Jurkat, Clone E6-1 (cell line): ENCODE measurements at places on chromosomes 1 and 21.
A peak's percentile ranks its signal among the peaks of the same experiment; 100 is the strongest.

DNA sequence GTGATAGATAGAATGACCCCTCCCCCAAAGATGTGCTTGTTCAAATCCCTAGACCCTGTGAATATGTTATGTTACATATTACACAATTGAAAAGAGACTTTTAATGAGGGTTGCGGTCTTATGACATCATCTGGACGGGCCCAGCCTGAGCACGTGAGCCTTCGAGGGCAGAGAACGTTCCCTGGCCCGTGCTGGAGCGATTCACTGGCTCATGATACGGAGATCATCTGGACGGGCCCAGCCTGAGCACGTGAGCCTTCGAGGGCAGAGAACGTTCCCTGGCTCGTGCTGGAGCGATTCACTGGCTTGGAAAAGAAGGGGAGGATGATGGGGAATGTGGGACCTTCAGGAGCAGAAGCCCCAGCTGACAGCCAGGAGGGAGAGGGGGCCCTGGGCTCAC is 34.4 kb upstream of the COL18A1 start:
- no peak for DNase-seq

- DNase-seq, result no peak
Observed at GRCh38 chr1:221761354-221762002, 19.6 kb upstream of the DUSP10 start.

DNA sequence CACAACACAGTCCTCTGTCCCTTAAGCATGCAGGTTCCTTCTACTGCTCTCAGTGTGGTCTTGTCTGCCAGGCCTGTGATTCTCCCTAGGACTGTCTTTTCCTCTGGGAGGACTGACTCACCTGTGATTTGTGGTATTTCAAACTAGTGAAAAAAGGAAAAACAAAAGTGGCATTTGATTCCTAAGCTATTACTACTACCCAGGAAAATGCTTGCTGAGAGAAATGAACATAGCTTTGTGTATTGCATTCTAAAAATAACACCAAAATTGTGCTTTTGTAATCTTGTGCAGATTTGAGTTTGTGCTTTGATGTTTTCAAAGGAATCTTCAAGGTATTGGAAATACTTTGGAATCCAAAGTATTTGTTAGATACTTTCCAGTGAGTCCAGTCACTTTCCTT is 57.0 kb downstream of the GPR161 start:
- no peak for DNase-seq

DNA sequence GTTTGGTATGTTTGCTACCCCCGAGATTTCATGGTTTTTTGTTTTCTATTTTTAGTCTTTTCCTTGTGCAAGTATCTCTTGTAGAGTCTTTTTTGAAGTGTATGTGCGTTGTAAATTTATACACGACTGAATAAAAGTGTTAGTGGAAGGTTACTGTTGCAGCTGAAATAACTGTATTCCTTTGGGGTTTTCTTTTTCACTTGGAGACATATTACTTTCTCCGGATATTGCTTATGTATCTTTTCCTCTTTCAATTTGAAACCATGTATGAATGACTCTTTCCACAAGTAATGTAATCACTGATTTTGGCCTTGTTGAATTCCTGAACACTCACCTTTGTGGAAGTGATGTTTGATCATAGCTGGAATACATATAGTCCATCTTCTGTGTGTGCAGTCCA is 956 bp downstream of the URB2 start:
- no peak for DNase-seq

DNA sequence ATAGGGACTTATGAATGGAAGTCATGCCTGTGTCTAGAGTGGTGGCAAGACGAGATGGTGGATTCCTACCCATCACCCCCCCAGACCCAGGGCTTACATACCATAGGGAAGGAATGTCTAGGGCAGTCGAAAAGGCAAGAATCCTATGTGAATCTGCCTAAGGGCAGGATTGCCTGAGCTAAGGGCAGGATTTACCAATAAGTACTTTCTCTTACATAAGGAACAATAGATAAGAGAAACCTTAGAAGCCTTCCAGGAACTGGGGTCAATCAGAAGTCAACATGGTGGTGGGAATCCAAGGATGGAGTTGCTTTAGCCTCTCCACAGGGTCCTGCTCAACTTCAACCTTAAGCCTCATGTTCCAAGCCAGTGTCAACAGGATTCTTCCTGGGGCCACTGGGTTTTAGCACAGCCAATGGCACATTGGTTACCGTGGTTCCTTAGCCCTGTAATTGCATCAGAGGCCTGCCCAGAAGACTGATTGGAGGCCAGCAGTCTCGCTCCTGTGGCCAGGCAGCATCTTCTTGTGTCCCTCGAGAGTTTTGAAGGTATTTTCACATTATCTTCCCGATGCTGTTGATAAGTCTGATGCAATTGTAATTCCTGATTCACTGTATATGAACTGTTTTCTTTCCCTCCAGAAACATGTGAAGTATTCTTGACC is 20.7 kb downstream of the BACE2 start:
- no peak for DNase-seq

DNA sequence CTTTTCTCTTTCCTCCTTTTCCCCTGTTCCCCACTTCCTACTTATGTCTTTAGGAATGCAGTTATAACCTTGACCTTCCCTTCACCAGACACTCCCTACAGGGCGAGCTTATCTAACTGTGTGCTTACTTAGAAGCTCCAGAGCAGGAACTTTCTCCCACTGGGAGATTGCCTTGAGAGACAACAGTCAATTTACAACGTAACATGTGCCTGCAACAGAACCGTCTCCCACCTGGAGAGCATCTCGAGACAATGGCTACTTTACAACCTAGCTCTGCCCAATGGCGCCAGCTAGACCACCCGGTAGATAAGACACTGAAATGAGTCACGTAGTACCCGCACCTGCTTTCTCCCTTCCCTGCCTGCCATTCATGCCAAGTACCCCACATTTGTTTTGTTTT is 16.7 kb downstream of the HMGN1 start:
- DNase-seq, result no peak

DNA sequence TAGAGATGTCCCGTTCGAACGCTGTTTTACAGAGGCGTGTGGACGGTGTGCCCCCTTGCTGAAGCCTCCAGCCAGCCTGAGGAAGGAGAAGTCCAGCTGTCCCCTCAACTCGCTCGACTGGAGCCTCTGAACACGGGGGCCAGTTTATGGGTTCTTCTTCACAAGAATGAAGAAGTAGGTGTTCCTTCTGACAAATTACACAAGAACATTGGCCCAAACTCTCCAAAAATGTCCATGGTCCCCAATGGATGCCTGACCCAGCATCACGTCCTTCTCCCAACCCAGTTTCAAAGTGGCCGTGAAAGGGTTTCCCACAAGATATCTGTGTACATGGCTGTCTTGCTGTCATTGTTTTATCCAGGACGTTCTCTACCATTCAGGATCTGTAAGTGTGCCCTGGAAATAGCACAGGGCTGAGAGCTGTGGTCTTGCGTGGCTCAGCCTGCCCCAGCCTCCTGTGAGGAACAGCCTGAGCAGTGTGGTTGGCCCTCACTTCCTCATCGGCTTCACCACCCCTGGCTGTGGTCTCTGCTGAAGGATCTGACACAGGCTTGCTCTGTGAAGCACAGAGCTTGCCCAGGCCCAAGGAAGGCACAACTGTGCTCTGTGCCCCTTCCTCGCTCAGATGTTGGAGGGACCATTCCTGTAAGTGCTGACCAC is 1.0 kb upstream of the S100B start:
- DNase-seq, result peak; percentile 80

DNA sequence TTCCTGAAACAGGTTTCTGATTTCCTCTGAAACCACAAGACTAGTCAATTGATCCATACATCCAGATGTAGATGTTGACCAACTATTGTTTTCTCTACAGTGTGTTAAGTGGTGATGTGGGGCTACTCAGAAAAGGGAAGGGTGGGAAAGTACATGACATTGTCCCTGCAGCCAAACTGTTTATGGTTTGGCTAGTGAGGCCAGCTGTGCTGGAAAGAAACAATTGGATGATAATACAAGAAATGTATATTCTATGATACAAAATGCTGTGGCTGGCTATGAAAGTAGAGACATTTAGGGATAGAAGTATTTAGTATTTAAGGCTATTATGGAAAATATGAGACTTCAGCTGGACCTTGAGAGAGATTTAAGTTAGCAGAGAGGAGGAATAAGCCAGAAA is 244.5 kb downstream of the ADGRL2 start:
- no peak for DNase-seq

GRCh38 chr1:92980732-92981647 is 19.7 kb upstream of the DIPK1A start:
- DNase-seq, result peak; percentile 67

DNA sequence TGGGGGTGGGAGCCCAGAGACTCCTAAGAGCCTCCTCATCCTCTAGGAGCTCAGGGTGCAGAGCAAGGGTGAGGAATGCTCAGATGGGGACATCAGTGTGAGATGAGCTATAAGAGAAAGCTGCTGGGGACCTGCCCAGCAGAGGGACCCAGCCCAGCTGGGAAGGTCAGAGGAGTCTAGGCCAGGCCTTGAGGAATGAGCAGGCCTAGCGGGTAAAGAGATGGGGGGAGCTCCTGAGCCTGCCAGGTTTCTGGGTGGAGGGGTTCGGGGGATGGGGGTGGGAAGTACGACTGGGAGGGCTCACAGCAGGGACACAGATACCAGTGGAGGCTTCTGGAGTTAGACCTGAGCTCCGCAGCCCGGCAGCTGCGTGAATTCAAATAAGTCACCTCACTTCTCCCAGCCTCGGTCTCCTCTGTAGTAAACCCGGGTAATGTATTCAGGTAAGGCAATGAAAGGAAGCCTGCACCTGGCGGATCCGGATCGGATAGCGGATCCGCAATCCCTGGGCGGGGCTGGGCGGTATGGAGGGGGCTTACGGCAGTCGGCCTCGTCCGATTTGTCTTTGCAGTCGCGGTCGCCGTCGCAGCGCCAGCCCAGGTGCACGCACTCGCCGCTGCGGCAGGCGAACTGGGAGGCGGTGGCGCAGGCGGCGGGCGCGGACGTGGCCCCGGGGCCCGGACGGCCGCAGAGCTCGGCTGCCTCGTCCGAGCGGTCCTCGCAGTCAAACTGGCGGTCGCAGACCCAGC is 38.0 kb upstream of the MAGOH start:
- DNase-seq, result no peak

DNA sequence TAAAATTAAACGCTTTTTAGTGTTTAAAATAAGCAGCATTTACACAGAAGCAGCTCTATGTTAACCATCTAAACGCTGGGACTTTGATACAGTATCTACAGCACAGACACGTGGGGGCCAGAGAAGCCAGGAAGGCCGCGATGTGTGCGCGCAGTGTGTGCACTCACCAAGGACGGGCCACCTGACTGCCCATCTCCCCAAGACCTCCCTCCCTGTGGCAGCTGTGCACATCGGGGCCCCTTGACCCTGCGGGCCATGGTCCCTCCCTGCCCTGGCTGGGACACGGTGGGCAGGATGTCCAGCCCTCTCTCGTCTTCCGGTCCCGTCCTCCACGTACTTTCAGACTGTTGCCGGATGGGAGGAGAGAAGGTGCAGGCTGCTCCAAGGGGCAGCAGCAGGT is 4.2 kb downstream of the TAS1R3 start:
- no peak for DNase-seq

- DNase-seq, result no peak
Observed at GRCh38 chr1:114025609-114026401, 46.5 kb downstream of the OLFML3 start.

GRCh38 chr1:234607109-234608024 is 2.6 kb downstream of the IRF2BP2 start:
- DNase-seq, result no peak

DNA sequence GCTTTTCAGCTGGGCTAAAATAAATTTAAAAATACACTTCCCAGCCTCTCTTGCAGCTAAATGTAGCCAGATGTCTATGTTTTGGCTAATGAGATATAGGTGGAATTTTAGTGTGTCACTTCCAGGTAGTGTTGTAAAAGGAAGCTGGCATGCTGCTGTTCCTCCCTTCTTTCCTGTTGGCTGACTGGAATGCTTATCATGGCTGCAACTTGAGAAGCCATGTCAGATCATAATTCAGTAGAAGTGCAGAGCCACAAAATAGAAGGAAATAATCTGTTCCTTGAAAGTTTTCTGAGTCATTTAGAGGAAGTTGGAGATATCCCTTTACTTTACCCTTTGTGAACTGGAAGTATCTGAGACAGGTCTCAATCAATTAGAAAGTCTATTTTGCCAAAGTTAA is 10.9 kb upstream of the RBM15 start:
- DNase-seq, result no peak

DNA sequence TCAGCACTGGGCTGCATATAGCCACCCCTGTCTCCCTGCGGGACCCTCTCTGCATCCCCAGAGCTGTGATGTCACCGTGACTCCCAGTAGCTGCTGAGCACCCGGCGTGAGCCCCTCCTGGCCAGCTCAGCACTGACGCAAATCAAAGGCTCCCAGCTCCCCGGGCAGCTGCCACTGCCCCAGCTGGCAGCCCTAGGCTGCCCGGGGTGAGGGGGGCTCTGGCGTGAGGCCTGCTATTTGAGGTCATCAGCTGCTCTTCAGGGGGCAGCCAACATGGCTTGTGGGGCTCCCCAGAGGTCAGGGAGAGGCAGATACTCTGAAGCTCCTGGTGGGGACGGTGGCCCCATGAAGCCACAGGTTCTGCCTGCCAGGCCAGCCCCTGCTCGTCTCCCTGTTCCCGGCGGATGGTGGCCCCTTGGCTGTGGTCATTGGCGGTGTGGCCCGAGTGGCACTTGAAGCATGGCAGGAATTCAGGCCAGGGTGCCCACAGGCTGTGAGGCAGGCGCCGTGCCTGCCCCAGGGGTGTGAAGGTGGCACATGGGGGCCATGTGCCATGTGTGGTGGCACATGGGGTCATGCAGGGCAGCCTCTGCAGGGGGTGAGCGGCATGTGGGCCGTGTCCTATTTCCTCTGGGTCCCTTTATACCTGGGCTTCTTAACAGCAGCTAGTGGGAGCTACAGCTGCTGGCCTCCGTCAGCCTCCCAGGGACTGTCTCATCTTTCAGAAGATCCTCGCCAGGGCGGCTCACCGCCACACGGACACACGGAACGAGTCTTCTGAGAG is 85.4 kb downstream of the SIK1 start:
- DNase-seq, result no peak

- no peak for DNase-seq
Observed at GRCh38 chr21:27837936-27838335, 871.0 kb upstream of the ADAMTS5 start.

- no peak for DNase-seq
Observed at GRCh38 chr1:119226321-119226720, 85.9 kb upstream of the WARS2 start.

DNA sequence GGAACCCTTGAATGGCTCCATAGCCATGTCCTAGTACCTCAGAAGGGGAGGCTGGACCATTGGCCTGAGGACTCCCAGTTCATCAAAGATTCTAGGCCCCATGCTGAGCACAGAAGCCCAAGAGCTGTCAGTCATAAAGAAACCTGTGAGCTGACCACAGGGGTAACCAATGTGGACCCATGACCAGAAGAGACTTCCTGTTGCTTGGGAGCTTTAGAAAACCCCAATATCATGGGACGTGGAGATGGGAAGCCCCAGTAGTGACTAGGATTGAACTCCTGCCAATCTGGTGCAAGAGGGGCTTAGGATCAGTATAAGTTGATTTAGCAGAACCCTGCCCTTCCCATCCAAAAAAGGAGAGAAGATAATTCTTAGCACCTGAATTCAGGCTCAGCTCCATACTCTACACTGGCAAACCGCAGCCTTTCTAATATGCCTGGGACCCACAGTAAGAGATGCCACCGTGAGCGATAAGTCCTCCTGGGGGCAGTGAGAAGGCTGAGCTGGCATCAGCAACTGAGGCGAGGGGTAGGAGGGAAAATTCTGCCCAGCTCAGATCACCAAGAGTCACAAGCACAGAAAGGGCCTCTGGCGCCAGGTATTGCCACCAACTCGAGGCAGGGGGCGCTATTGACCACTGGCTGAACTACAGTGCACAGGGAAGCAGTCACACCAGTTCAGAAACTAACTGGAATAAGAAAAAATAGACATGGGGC is 108.9 kb downstream of the CAPN8 start:
- DNase-seq, result no peak

GRCh38 chr1:201559679-201560162 is 20.8 kb downstream of the NAV1 start:
- peak; percentile 80 for DNase-seq
